ENCODE measurements at places on chromosomes 7 and 10. TPM values are rescaled to one million over a fixed set of nuclear protein-coding genes. Genes with fewer than 3 reads are reported as not detected.

DNA sequence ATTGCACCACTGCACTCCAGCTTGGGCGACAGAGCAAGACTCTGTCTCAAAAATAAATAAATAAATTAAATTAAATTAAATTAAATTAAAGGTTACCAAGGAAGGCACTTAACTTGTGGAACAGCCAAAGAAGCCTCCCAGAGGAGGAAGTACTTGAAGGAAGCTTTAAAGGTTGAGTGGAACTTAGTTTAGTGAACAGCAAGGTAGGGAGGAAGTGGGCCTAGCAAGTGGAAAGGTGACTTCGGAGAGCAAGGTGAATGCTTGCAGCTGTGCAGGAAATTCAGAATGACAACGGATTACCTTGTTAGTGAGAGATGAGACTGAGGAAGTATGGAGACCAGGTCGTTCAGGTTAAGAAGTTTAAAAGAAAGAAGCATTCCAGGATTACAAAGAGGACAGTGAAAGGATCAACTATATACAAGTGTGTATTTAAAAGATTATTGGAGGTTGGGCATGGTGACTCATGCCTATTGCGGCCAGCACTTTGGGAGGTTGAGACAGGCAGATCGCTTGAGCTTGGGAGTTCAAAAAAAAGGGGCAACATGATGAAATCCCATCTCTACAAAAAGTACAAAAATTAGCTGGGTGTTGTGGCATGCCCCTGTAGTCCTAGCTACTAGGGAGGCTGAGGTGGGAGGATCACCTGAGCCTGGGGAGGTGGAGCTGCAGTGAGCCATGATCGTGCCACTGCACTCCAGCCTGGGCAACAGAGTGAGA is 12.8 kb upstream of the RPEL1 start:
- no peaks in the 10 kb centered on the region for H3K4me1 ChIP-seq
- DNase-seq = no peak
- no peaks in the 10 kb centered on the region for H3K36me3 ChIP-seq
- no peak overlapping the region for H3K4me3 ChIP-seq
- no peak overlapping the region for H3K27ac ChIP-seq

DNA sequence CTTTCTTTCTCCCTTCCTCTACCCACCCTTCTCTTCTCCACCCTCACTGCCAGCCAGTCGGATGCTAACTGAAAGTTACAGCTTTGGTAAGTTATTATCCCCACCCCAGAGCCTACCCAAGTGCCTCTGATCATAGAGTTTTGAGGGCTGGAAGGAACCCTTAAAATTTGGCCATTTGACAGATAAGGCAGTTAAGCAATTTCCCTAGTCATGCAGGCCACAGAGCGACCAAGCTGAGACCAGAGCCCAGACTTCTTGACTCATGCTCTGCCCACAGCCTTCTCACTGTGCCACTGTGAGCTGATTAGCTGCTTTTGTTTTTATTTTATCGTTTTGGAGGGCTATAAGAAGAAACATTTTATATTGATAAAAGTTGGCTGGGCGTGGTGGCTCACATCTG is 17.2 kb downstream of the SAP25 start:
- H3K36me3 ChIP-seq = peaks cover 15% of the 10 kb centered on the region
- DNase-seq = no peak
- H3K4me1 ChIP-seq = no peaks in the 10 kb centered on the region

DNA sequence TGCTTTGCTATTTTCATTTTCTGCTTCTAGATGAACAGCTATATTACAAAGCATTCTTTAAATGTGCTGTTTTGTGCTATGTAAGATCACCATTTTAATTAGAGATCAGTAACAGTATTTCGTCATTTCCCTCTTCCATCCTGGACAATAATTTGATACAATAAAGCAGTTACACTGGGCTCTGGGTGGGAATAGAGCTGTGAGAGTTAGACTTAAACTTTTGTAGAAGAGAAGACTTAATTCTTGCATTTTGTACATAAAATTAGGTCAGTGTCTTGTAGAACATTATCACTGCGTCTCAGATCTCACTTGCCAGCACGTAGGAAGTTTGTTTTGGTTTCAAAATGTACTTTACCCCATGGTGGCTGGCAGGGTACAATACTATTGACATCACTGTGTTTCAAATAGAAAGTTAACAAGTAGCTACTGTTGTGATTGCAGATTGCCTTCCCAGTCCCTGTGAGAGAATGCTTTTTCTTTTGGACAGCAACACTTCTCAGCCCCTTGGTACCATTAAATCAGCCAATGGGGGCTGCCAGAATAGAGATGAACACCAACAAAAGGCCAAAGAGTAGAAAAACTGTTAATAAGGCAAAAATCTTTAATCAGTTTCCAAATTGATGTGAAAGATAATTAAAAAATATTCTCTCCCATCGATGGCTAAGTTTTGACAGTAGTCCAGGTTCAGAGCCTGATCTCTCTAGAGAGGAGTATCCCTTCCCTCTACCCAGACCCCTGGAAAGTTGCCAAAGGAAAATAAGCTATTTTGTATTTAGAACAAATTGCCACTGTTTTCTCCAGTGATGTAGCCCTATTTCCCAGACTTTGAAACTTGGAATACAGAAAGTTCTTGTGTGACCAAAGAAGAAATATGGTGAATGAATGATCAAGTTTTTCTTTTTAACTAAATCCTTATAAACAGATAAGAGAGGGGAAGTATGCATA is 35.1 kb downstream of the SMNDC1 start:
- H3K4me1 ChIP-seq = no peaks in the 10 kb centered on the region
- H3K36me3 ChIP-seq = no peaks in the 10 kb centered on the region
- no peaks in the 10 kb centered on the region for H3K27me3 ChIP-seq
- DNase-seq = no peak

DNA sequence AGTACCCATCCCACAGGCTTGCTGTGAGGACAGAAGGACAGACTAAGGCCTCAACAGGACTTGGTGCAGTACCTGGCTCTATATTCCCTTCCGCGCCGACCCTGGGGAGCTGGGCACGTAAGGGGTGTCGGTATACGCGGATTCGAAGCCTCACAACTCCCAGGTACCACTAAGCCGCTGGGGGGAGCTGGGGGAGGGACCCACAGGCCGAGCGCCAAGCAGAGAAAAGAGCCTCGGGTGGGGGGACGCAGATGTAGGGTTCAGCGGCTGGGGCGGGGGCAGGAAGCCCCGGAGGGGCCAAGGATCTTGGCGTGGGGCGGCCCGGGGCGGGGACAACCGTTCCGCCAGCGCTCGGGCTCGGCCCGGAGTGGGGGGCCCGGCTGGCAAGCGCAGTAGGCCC is 126.4 kb upstream of the ZNF746 start:
- no peak for DNase-seq
- peaks cover 16% of the 10 kb centered on the region for H3K36me3 ChIP-seq
- H3K27ac ChIP-seq = no peak overlapping the region

- H3K4me1 ChIP-seq = peaks cover 33% of the 10 kb centered on the region
- DNase-seq = no peak
- peak overlapping the region; percentile 43 for H3K27ac ChIP-seq
- no peaks in the 10 kb centered on the region for H3K27me3 ChIP-seq
- no peaks in the 10 kb centered on the region for H3K36me3 ChIP-seq
Observed at GRCh38 chr7:36658335-36659171, 65.7 kb downstream of the AOAH start.

GRCh38 chr7:127252778-127253280 is at the start of gene GRM8:
Gene GRM8, minus strand, starts transcription at chr7:127252941.
- peak; percentile 84 for DNase-seq
- H3K36me3 ChIP-seq = no peaks in the 10 kb centered on the region
- H3K4me1 ChIP-seq = peaks cover 2% of the 10 kb centered on the region
- H3K27me3 ChIP-seq = peaks cover 26% of the 10 kb centered on the region
- H3K27ac ChIP-seq = no peak within 1 kb of the TSS

GRCh38 chr10:6530966-6531365 is 49.1 kb downstream of the PRKCQ start:
- H3K4me1 ChIP-seq = no peaks in the 10 kb centered on the region
- no peaks in the 10 kb centered on the region for H3K36me3 ChIP-seq
- H3K27me3 ChIP-seq = no peaks in the 10 kb centered on the region
- H3K27ac ChIP-seq = no peak overlapping the region

GRCh38 chr10:3749600-3749999 is 35.4 kb downstream of the KLF6 start:
- H3K36me3 ChIP-seq = no peaks in the 10 kb centered on the region
- no peak overlapping the region for H3K27ac ChIP-seq
- no peak for DNase-seq
- H3K27me3 ChIP-seq = no peaks in the 10 kb centered on the region
- H3K4me3 ChIP-seq = no peak overlapping the region
- H3K4me1 ChIP-seq = peaks cover 6% of the 10 kb centered on the region

Gene FAM180A
- not detected for total RNA-seq

- H3K27ac ChIP-seq = peak overlapping the region; percentile 97
- no peaks in the 10 kb centered on the region for H3K27me3 ChIP-seq
- DNase-seq = no peak
- H3K36me3 ChIP-seq = no peaks in the 10 kb centered on the region
- peaks cover 12% of the 10 kb centered on the region for H3K4me1 ChIP-seq
Observed at GRCh38 chr10:50625649-50626132, 1.9 kb upstream of the SGMS1 start.

- no peak for DNase-seq
- no peak overlapping the region for H3K27ac ChIP-seq
- H3K36me3 ChIP-seq = no peaks in the 10 kb centered on the region
- H3K4me3 ChIP-seq = no peak overlapping the region
- H3K27me3 ChIP-seq = no peaks in the 10 kb centered on the region
Observed at GRCh38 chr7:11355399-11356005, 381.8 kb downstream of the PHF14 start.

DNA sequence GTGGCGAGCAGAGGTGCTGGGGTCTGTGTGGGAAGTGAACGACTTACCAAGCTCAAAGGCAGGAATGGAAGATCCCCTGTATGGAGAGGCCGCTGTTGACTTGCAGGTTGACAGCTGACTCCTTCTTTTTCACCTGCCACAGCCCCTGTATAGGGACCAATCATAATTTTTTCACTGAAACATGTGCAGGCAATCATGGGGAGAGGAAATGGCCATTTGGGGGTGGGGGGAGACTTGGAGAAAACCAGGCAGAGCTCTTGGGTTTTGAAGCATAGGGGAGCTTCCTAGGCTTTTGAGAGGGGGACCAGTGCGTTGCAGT is 101.4 kb downstream of the WDR37 start:
- H3K4me3 ChIP-seq = no peak overlapping the region
- no peaks in the 10 kb centered on the region for H3K36me3 ChIP-seq
- H3K4me1 ChIP-seq = no peaks in the 10 kb centered on the region
- no peaks in the 10 kb centered on the region for H3K27me3 ChIP-seq
- no peak for DNase-seq

- DNase-seq = no peak
- no peaks in the 10 kb centered on the region for H3K36me3 ChIP-seq
- no peaks in the 10 kb centered on the region for H3K27me3 ChIP-seq
- H3K4me1 ChIP-seq = no peaks in the 10 kb centered on the region
- no peak overlapping the region for H3K27ac ChIP-seq
Observed at GRCh38 chr7:1512781-1513656, 8.8 kb upstream of the INTS1 start.

GRCh38 chr7:7681191-7681935 is 37.0 kb downstream of the RPA3 start:
- no peaks in the 10 kb centered on the region for H3K36me3 ChIP-seq
- DNase-seq = no peak
- H3K27ac ChIP-seq = no peak overlapping the region

DNA sequence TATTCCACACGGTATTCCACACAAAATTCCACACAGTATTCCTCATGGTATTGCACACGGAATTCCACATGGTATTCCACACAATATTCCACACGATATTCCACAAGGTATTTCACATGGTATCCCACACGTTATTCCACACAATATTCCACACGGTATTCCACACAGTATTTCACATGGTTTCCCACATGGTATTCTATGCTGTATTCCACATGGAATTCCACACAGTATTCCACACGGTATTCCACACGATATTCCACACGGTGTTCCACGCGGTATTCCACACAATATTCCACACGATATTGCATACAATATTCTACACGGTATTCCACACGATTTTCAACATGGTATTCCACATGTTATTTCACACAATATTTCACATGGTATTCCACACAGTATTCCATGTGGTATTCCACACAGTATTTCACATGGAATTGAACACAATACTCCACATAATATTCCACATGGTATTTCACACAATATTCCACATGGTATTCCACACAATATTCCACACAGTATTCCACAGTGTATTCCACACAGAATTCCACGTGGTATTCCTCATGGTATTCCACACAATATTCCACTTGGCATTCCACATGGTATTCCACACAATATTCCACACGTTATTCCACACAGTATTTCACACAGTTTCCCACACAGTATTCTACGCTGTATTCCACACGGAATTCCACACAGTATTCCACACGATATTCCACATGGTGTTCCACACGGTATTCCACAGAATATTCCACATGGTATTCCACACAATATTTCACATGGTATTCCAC is 136.0 kb upstream of the CHST15 start:
- no peak for DNase-seq
- no peaks in the 10 kb centered on the region for H3K36me3 ChIP-seq
- no peaks in the 10 kb centered on the region for H3K4me1 ChIP-seq
- H3K27me3 ChIP-seq = no peaks in the 10 kb centered on the region
- H3K27ac ChIP-seq = no peak overlapping the region
- no peak overlapping the region for H3K4me3 ChIP-seq

GRCh38 chr10:6776170-6776569 is 196.1 kb upstream of the PRKCQ start:
- H3K27me3 ChIP-seq = no peaks in the 10 kb centered on the region
- H3K4me3 ChIP-seq = no peak overlapping the region
- H3K36me3 ChIP-seq = no peaks in the 10 kb centered on the region
- H3K4me1 ChIP-seq = 0 out of 2 replicates have a peak, but pooled peaks cover 2% of the 10 kb centered on the region
- no peak for DNase-seq

- no peak overlapping the region for H3K4me3 ChIP-seq
- no peak overlapping the region for H3K27ac ChIP-seq
- H3K27me3 ChIP-seq = no peaks in the 10 kb centered on the region
- no peaks in the 10 kb centered on the region for H3K4me1 ChIP-seq
- no peak for DNase-seq
Observed at GRCh38 chr7:155824227-155824886, 12.1 kb upstream of the SHH start.

Gene SPDYE2
- not detected for total RNA-seq

Gene PRKAG2
- 21.2 TPM for total RNA-seq

- H3K4me3 ChIP-seq = no peak overlapping the region
- no peak for DNase-seq
- H3K27ac ChIP-seq = no peak overlapping the region
- no peaks in the 10 kb centered on the region for H3K36me3 ChIP-seq
- no peaks in the 10 kb centered on the region for H3K4me1 ChIP-seq
Observed at GRCh38 chr10:35626971-35627507, 15.1 kb downstream of the FZD8 start.

DNA sequence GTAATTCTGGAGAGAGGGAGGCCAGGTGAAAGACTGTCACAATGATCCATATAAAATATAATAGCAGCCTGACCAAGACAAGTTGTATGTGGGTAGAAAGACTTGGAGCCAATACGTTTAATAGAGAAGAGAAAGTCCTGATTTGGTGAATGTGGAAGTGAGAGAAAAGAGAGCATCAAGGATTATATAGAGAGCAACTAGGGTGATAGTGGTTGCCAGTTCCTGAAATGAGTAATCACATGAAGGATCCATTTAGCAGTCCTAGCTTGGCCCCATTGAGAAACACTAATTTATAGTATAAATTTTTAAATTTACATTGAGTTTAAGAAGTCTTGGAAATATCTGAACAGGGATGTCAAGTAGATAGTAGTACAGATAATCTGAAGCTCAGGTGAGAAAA is 74.0 kb downstream of the AASS start:
- no peaks in the 10 kb centered on the region for H3K4me1 ChIP-seq
- no peak overlapping the region for H3K27ac ChIP-seq
- no peak overlapping the region for H3K4me3 ChIP-seq
- H3K27me3 ChIP-seq = no peaks in the 10 kb centered on the region
- H3K36me3 ChIP-seq = peaks cover 5% of the 10 kb centered on the region

- H3K36me3 ChIP-seq = no peaks in the 10 kb centered on the region
- H3K27ac ChIP-seq = no peak overlapping the region
- peaks cover 2% of the 10 kb centered on the region for H3K4me1 ChIP-seq
- DNase-seq = no peak
- H3K4me3 ChIP-seq = no peak overlapping the region
Observed at GRCh38 chr7:23004247-23004520, 9.7 kb downstream of the HYCC1 start.
